ENCODE measurements at places on chromosomes 4 and X.

DNA sequence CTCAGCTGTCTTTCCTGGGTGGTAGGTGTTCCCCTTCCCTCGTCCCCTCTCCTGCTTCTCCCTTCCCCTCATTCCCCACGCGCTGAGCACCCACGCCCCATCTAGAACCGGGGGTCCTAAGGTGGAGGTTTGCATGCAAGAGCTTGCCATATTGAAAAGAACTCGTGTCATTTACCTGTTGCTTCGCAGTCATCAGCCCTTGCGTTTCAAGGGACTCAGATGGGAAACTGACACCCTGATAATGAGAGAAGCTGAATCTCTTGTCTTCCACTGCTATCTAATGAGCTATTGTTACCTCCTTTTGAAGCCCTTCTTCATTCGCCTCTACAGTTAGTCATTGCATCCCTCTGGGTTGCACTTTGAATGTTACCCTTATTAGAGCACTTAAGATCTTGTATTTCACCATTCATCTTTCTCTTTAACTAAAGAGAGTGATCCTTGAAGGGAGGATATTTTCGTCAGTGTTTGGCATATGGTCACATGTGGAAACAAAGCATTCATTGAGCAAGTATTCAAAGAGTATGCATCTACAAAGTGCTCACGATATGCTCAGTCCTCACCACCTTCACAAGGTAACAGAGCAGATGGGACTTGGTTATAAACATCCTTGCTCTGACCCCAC, 25.7 kb downstream of the ARL9 start:
- DNase-seq, result no peak

DNA sequence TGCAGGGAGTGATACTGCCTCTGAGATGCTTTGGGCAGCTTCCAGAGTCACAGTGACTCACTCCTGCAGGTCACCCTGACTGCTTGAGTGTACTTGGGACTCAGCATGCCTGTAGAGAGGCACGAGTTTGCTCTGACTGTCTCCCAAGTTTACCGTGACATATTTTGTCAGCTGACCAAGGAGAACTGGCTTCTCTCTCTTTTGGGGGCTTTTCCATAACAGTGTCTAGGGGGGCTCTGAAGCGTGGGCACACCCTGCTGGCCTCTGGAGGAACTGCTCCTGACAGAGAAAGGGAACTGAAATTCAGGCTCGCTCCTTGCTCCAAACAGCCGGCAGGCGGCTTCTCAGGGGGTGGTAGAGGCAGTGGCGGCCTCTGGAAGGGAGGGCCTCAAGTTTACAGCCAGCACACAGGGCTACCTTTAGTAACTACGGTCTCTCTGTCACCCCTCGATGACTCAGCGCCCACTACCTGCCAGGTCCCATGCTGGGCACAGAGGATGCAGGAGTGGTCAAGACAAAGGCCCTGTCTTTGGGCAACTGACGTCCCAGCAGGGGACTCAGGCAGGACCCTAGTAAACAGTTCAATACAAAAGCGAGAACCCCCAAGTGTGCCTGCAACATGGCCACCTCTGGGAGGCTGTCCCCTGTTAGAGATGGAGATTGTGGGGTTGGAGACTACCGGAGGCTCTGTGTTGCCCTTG, 17.8 kb downstream of the ZNF185 start:
- peak; percentile 63 for DNase-seq

DNA sequence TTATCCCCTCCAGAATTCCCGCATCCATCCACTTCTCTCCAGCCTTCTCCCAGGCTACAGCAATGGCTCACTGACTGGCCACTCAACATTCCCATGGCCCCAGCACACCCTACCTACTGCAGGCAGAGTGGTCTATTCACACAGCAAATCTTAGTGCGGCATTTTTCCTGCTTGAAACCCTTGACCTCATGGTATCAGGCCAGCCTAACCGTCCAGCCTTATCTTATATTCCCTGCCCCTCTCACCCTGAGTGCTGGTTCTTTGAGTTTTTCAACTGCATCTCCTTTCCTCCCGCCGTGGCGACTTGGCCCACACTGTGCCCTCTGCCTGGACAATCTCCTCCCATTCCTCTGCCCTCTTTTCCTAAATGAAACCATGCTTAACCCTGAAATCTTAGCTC, 10.0 kb upstream of the S100G start:
- no peak for DNase-seq

DNA sequence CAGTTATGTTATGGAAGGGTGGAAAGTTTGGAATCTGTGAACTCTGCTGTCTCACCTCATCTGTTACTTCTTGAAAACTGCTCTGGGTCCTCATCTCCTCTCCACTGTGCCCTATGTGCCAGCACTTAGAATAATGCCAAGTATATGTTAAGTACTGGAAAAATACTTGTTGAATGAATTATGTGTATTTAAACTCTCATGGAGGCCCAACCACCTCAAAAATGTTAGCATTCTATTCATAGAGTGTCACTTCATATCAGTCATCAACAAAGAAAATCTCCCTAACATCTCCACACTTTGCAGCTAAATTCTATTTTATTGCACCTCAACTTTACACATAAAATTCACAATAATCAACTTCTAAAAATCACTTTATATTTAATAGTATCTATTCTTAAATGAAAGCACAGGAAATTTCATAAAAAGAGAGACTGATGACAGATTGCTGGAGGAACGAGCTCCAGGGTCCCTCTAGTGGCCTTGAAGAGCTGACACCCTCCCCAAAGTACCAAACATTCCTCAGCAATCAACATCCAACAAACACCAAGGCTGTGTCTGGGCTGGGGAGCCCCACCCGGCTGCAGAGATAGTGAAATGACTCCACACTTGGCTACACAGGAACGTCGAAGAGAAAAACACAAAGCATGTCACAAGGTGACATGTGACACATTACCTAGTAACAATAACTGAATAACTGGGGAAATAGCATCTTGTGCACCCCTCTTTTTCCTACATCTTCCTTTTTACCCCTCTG, 45.8 kb downstream of the SLC39A8 start:
- peak; percentile 45 for DNase-seq

DNA sequence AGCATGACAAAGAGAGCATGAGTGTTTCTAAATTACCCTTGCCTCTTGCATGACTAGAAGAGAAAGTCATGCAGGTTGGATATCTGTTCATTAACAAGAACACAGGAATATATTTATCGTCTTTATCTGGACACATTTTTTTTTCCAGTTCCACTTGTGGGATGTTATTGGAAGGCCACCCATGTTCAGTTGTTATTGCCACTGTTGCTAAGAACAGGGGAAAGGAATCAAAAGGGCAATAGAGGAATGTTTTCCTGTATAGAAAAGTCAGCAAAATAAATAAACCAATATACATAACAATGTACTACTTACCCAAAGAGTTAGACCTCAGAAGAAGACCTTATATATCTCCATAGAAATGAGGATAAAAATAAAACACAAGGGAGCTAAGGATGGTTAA, 270.1 kb downstream of the QDPR start:
- no peak for DNase-seq

DNA sequence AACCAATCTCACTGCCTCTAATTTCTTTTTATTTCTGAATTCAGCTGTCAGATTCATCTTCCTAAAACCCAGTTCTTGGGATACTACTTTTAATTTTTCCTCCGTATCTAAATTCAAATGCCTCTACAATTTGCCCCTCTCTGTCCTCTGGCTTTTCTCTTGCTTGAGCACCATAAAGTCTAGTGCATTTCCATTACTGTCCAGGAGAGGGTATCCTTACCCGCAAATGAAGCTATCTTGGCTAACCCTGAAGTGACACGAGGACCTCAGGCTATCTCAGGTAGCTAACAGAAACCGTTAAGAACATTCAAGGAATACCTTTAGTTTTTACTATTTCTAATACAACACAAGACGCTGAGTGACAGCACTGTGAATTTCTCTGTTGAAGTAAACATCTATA, 49.4 kb upstream of the PRR32 start:
- DNase-seq, result peak; percentile 2

- DNase-seq, result no peak
Observed at GRCh38 chrX:120332394-120332793, 21.1 kb upstream of the TMEM255A start.

GRCh38 chr4:26819026-26819425, 41.6 kb upstream of the STIM2 start:
- no peak for DNase-seq

- peak; percentile 64 for DNase-seq
Observed at GRCh38 chr4:186701273-186701672, 22.4 kb downstream of the FAT1 start.

DNA sequence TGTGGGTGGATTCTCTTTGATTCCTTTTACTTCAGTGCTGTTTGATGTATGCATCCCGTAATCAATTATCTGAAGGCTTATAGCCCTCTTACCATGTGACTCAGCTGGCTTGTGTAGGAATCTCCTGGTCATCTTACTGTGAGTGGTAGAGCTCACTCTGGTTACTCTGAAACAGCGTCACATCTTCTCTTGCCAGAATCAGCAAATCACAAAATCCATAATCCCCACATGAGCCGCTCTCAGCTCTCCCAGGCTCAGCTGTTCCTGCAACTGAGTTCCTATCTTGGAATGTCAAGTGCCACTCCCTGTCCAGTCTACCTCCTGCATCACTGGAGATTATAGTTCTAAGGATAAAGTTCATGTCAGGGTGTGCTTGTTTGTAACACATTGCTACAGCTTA, 278.0 kb downstream of the FBXO8 start:
- peak; percentile 61 for DNase-seq

GRCh38 chr4:96293806-96294205, 453.9 kb downstream of the PDHA2 start:
- DNase-seq, result no peak

Measured in fibroblast of mammary gland (primary cell).